ENCODE measurements at places on chromosomes 16 and 17.

DNA sequence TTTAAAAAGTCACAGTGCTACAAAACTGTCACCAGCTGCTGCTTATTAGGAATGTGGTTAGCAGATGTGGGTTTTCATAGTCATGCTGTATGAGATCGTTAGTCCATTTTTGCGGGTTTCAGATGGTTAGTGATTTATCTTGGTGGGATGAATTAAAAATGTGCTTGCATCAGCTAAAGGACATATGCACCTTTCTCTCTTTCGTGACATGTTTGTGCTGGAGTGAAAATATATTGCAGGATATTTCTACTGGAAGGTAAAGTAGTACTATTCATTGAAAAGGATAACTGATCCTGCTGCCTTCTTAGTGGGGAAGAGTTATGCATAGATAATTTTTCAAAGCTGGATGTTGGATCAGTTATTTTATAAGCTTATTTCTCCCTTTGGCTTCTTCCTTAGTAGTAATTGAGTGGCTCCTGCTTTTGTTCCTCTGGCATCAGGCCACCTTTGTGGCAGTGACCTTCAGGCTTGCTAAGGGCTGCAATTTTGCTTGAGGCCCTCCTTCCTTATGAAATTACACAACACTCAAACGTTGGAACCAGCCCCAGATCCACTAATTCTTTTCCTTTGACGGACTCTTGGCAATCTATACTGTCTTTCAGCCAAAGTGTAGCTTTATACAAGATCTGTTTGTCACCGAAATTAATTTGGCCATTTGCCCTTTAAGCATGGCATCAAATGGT is 7.5 kb upstream of the SNTB2 start:
- peak; percentile 38 for DNase-seq

- DNase-seq = no peak
Observed at GRCh38 chr16:53058441-53058840, 3.6 kb downstream of the CHD9 start.

GRCh38 chr16:53884748-53885147 is 180.8 kb downstream of the FTO start:
- no peak for DNase-seq

GRCh38 chr16:10601444-10602408 is 21.3 kb upstream of the EMP2 start:
- DNase-seq = no peak

DNA sequence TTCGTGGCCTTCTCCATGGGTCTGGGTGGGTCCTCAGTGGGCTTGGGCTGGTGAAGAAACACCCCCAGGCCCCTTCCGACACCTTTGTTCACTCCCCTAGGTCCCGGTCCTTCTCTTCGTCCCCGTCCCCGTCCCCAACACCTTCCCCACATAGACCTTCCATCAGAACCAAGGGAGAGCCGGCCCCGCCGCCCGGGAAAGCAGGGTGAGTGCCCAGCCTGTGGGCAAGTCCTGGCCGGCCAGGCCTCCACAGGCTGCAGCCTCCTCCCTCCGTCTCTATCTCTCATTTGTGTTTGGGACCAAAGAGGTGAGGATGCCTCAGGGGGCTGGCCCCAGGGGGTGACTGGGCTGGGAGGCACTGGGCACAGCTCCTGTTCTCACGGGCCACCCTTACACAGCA is 14.5 kb upstream of the IL17C start:
- DNase-seq = no peak

- DNase-seq = no peak
Observed at GRCh38 chr17:48985436-48986245, 11.5 kb upstream of the IGF2BP1 start.

- DNase-seq = peak; percentile 40
Observed at GRCh38 chr16:87305505-87306391, 11.4 kb downstream of the C16orf95 start.

DNA sequence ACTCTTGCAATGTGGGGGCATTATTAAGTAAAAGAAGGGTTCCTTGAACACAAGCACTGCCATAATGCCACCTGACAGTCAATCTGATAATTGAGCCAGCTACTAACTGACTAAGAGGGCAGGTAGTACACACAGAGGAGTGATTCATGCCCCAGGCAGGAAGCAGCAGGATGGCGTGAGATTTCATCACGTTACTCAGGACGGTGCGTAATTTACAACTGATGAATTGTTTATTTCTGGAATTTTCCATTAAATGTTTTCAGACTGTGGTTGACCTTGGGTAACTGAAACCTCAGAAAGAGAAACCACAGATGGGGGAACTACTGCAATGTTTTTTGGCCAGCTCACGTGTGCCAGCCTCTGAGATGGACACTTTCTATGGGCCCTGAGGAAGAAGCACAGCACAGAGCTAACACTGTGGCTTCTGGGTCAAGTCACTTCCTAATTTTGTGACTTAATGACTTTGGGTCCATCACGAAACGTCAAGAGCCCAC is 46.7 kb downstream of the C17orf67 start:
- peak; percentile 83 for DNase-seq

DNA sequence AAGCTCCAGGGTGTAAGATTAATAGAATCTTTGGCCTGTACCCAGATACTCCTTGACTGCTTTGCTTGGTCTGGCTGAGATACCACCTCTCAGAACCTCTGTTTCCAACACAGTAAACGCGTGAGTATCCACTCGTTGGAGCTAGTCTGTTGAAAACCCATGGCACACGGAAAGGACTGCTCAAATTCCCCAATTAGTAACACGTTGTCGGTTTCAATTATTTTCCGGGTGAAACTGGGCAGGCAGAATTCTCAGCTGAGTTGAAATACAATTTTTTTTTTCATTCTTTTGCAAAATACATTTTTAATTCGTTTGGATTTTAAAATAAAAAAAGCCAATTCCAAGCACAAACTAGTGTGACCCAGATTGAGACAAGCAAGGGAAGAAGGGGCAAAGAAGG is 120.5 kb downstream of the MAF start:
- no peak for DNase-seq

GRCh38 chr16:24999088-24999670 is 16.0 kb downstream of the ARHGAP17 start:
- no peak for DNase-seq

GRCh38 chr16:30924913-30925631 is 1.7 kb downstream of the FBXL19 start:
- no peak for DNase-seq

DNA sequence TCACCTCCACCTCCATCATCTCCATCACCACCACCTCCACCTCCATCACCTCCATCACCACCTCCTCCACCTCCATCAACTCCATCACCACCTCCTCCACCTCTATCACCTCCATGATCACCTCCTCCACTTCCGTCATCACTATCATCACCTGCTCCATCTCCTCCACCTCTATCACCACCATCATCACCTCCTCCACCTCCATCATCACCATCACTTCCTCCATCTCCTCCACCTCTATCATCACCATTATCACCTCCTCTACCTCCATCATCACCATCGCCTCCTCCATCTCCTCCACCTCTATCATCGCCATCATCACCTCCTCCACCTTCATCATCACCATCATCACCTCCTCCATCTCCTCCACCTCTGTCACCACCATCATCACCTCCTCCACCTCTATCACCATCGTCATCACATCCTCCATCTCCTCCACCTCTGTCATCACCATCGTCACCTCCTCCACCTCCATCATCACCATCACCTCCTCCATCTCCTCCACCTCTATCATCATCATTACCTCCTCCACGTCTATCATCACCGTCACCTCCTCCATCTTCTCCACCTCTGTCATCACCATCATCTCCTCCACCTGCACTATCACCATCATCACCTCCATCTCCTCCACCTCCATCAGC is 27.0 kb downstream of the ADGRG5 start:
- no peak for DNase-seq

GRCh38 chr16:27708651-27709050 is 158.7 kb downstream of the KATNIP start:
- no peak for DNase-seq

DNA sequence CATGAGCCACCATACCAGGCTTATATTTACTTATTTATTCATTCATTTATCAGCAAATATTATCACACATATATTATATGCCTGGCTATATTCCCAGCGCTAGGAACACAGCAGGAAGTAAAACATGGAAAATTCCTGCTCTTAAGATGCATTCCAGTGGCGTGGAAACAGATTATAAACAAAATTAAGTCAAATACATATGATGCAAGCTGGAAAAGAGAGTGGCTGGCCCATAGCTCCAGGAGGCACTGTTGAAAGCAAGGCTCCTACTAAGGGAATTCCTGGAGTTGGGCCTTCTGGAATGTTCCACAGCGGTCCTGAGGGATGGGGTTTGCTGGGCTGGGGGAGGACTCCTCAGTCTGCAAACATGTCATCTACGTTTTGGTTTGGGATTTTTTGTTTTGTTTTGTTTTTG is 18.4 kb downstream of the ADCY9 start:
- no peak for DNase-seq

DNA sequence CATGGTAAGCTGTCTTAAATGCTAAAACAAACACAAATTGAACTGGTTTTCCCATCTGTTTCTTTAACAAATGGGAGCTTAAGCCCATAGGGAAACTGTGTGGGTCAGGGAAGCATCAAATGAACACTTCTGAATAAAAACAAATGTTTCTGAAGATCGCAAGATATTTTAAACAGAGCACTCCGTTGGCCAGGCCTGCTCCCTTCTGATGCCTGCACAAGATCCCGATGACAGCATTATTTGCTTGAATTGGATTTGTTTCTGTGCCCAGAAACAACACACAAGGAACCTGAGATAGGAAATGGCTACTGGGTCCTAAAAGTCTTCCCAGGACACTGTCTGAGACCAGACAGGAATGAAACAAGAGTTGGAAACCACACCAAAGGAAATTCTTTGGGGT is 425.8 kb upstream of the ZFHX3 start:
- no peak for DNase-seq

GRCh38 chr17:73650140-73650539 is 5.9 kb upstream of the SDK2 start:
- peak; percentile 47 for DNase-seq

DNA sequence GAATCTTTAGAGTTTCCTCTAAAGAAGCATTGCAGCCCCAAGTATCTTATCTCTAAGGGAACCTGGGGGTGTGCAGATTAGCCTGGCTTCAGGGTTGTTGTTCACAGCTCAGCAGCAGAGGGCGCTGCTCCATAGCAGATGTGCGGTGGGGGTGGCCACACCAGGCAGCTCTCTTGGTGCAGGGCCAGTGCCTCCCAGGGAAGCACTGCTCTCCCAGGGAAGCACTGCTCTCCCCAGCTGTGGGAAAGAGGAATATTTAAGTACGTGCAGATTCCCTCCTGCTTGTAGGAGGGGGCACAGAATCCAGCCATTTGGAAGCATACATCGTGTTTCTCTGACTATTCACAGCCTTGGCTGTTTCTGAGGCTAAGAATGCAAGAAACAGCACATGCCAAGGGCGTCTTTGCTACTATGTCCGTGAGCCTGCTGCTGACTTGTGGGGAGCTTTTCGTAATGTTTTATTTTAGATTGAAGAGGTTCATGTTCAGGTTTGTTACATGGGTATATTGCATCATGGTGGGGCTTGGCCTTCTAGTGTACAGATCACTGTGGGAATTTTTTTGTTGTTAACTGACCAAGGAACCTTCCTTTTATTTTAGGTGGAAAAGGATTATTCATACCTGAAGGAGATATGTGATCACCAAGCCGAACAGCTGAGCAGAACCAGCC is 217.8 kb downstream of the SPECC1 start:
- peak; percentile 82 for DNase-seq

DNA sequence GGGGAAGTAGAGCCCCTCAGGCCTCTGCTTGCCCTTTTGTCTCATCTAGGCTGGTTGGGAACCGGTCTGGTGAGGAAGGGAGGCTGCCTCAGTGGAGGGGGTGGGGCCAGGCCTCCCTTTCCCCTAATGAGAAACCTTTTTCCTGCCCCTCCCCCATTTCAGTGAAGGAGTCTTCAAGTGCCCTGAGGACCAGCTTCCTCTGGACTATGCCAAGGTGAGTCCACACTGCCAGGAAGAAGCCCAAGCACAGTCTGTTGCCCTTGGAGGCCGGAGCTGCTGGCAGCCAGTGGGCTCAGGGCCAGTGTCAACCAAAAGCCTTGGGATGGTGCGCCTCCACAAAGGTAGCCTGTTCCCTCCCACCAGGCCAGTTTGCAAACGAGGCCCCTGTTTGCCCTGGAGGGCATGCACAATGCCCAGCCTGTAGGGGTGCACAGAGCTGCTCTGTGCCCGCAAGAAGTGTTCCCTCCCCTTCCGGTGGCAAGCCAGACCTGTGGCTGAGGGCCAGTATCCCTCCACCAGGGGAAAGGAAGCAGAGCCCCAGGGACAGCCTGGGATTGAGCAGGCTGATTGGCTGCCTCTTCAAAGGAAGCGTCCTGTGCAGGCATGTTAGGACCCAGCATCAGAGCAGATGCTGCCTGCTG is 3.4 kb downstream of the TRAF4 start:
- no peak for DNase-seq

DNA sequence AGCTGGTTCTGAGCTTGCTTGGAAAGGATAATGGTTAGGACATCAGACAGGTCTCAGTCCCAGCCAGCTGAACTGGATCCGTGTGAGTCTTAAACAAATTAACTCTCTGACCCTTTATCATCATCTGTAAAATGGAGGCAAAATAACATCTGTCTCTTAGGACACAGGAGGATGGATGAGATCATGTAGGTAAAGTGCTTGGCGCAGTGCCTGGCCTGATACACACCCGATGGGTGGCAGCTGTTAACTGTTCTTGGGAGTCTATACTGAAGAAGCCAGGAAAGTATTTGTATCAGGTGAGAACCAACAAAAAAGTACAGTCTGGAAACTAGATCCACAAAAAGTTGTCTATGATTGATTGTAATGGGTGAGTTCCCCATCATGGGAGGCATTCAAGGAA is 188.6 kb downstream of the C16orf78 start:
- DNase-seq = no peak

GRCh38 chr16:81765969-81766368 is 13.1 kb upstream of the PLCG2 start:
- DNase-seq = no peak

DNA sequence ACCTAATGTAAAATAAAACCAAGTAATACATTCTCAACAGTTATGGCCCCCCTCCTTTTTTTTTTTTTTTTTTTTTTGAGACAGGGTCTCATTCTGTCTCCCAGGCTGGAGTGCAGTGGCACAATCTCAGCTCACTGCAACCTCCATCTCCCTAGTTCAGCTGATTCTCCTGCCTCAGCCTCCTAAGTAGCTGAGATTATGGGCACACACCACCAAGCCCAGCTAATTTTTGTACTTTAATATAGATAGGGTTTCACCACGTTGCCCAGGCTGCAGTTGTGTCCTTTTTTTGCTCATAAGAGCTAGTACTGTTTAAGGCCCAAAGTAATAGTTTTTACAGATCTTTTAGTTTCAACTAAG is 18.3 kb downstream of the EARS2 start:
- DNase-seq = no peak

- no peak for DNase-seq
Observed at GRCh38 chr17:4839965-4840892, 7.1 kb downstream of the MINK1 start.

GRCh38 chr16:53093162-53093744 is 38.5 kb downstream of the CHD9 start:
- no peak for DNase-seq

- no peak for DNase-seq
Observed at GRCh38 chr17:16250635-16251034, 33.6 kb downstream of the PIGL start.

All from Daoy (cell line).